ENCODE measurements at places on chromosomes 2 and 18.

- no peak for DNase-seq
These were observed 16.9 kb downstream of the HAT1 start for GRCh38 chr2:171939058-171939742.

- DNase-seq, result no peak
These were observed 31.4 kb downstream of the FAM228A start for GRCh38 chr2:24206242-24206641.

GRCh38 chr2:138373993-138374408 is 127.6 kb upstream of the SPOPL start:
- no peak for DNase-seq

DNA sequence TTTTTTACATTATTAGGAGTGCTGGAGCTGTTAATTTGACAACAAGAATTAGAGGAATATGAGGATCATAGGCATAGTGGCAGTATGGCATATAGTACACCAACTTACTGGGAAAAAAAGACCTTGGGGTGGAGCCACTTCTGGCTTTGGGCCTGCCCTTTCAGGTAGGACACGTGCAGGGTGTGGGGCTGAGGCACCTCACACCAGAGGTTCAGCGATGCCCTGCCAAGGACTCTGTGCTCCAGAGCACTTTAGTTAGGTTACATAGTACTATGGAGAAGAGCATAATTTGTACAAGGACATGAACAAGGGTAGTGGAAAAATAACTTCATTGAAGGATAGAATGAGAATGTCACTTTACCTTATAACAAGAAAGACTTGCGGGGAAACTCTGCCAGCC is 77.1 kb upstream of the CD302 start:
- DNase-seq, result no peak

GRCh38 chr2:197453914-197454398 is 604 bp downstream of the COQ10B start:
- no peak for DNase-seq

GRCh38 chr2:146503366-146503765 is 1341.5 kb upstream of the ACVR2A start:
- DNase-seq, result no peak

- DNase-seq, result no peak
These were observed 50.4 kb upstream of the NXPH2 start for GRCh38 chr2:138830547-138830946.

DNA sequence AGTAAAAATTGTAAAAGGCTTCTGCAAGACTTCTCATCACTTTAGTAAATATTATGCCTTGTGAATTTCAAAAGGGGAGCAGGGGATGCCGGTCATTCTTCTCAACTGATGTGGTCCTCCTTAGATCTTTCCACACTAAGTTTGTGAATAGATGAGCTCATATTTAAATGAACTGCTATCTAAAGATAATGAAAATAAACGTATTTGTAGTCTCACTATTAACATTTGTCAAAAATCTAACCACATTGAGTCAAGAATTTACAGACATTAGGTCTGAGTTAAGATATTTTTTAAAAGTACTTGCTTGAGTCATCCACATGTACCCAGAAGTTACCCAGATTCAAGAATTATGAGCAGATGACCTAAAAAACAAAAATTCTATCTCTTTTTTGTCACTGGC is 6.5 kb downstream of the PRPF40A start:
- no peak for DNase-seq

DNA sequence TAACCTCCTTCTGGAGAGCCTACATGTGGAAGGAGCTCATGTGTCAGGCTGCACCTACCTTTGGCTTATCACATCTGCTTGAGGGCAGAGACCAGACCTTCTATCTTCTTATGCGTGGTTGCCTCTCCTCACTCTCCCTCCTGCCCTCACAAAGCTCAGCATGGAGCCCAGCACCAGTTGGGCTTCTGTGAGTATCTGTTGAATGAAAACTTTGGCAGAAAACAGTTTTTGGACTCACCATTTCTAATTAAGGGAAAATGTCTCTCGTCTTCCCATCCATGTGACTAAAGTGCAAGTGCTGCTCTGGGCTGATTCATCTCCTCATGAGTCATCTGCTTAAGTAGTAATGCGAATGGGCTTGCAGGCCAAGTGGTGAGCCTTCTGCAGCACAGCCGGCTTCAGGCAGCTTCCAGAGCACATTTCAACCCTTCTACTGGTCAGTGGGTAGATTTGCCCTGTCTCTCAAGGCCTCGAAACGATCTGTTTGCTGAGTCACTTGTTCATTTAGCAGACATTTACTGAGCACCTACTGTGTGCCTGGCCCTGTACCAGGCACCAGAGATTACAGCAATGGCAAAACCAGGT is 102.6 kb downstream of the VSNL1 start:
- peak; percentile 46 for DNase-seq

DNA sequence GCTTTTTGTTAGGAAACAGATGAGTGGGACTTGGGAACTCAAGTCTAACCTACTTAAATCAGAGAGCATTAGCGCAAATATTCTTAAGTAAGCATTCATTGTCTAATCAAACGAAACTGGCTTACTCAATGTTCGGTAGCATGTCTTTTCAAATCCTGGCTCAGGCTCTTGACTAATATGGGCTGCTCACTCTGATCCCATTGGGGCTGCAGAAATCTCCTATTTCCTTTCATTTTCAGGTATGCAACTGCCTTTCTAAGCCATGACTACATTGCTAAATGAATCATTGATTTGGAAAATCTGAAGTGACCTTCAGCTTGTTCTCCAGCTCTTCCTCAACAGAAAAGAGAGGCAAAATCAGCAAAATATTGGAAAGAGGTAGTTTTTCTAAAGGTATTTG is 2084.4 kb upstream of the PIK3C3 start:
- no peak for DNase-seq

DNA sequence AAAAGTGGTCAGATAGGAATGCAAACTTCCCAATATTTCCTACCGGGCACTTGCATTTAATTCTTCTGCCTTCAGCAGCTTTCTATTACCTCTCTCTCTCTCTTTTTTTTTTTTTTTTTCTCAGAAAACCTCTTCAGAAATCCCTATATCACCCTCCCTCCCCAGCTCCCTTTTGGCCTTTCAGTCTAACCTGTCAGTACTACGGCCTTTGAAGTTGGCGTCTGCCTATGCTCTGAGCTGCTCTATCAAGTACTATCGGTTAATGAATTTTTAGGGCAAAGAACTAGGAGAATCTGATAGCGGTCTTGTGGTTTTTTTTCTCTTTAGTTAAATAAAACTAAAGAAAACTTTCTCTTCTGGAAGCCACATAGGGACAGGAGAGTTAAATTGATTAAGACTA is 122.4 kb upstream of the MAPRE2 start:
- DNase-seq, result no peak

GRCh38 chr2:215548714-215549113 is 112.8 kb upstream of the FN1 start:
- no peak for DNase-seq

DNA sequence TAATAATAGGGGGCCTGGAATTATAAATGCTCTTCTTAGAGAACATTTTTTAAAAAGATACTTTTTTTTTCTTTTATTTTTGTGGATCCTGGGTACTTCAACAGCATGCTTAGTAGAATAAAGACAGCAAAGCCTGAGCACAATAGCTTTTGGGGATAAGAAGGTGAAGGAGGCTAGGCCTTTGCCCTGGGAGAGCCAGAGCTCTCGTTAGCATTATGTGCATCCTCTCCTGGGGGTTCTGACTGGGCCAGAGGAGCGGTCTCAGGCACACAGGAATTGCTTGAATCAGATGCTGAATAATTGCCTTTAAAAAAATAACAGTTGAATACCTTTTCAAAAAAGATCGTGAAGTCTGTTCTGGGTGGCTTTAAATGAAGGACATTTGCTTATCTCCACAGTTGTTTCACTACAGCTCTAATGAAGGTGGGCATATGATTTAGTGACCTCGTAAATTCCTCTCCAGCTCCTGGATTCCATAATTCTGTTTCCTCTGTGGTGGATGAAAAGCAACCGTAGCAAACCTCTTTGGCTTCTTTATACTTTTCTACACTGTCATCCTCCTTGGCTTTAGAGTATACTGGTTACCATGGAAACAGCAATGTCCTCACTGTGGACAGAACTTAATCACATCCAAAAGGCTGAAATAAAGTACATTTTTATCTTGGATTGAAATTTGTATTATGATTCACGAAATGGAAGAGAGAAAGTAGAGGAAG is 133.8 kb downstream of the MAIP1 start:
- no peak for DNase-seq

DNA sequence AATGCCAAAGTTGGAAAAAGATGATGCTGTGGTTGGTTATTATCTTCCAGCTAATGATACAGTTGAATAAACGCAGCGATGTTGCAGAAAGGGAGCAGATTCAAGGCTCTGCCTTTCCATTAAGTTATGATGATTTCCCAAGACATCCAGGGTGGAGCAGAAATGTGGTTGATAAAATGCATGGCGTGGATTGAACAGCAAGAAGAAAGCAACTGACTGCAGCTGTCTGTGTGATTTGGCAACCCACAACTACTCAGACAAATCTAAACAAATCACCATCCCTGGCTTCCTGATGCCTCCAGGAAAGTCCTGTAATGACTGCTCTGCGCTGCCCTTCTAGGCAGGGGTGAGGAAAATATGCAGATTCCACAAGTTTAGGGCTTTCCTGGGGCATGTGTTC is 166.3 kb downstream of the NRP2 start:
- DNase-seq, result no peak

- DNase-seq, result no peak
These were observed 91.1 kb upstream of the EPC2 start for GRCh38 chr2:148553332-148553887.

GRCh38 chr2:225207471-225207870 is 165.2 kb upstream of the DOCK10 start:
- DNase-seq, result no peak

DNA sequence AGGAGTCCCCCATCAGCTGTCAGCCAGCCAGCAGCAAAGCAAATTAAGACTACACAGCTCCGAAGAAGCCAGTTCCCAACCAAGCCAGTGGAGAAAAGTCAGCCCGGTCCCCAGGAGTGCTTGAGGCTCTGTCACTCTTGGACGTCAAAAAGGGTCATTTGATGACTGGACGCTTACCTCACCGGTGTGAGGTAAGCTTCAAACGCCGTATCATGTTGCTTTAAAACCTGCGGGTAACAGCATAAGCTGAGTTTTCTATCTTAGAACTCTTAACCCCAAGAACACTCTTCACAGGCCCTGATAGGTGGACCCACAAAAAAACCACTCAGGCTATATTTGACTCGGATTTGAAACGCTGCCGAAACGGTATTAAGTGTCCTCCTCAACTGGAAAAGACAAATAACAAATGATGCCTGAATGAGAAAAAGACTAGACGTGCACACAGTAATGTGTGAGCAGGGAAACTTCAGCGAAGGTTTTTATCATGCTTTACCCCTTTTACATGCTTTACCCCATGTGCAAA is 682 bp upstream of the LNPK start:
- DNase-seq, result no peak

GRCh38 chr18:42114310-42114943 is 159.4 kb downstream of the PIK3C3 start:
- peak; percentile 17 for DNase-seq

DNA sequence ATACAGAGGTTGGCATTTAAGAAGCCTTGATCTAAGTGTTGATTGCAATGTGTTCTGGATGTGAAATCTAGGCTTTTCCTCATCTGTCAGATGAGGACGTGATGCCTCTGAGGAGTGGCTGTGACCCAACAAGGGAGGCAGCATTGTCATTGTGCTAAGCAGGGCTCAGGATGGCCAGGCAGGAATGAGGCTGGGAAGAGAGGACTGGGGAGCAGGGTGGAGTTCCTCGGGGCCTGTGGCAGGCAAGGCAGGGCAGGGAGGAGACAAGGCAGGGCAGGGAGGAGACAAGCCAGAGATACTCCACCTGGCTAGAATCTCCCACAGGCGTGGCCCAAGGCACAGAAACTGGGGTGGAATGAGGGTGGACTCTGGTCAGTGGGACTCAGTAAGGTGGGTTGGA is 116.6 kb downstream of the RPIA start:
- DNase-seq, result no peak

DNA sequence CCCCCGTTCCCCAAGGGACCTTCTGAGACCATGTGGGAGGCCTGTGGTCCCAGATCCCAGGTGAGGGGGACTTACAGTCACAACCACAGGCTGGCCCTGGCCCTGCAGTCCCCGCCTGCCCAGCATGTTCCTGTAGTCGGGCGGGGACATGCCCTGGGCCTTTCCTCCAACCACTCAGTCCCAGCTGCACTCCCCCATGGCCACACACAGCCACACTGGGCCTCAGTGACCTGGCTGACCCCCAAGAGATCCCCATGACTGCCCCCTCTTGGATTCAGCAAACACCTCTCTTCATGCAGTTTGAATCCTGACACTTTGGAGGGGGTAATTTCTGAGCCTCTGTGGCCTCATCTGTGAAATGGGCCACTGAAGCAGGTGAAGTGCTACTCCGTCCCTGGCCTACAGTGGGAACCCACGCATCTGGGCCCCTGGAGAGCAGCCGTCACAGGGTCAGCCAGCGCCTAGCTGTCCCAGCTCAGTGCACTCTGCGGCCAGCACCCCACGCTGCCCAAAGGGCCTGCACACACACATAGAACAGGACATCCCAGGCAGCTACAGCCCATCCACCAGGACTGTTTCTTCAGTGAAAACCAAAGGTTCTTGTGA is 12.7 kb upstream of the ARHGEF4 start:
- DNase-seq, result no peak

DNA sequence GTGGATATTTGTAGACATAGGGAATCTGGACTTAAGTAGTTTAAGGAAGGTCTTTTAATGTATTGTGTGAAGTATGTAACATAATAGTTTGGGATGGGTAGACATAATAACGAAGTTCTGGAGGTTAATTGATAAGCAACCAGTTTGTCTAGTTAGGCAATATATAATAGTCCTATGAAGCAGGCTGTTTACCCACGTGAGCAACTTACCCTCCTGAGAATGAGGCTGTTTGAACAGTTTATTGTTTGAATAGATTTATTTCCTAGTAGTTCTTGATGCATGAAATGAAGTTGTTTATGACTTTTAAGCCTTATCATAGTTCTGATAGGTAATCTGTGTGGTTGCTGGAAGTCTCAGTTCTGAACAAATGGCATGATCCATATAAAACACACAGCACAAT is 361.5 kb downstream of the GALNT13 start:
- no peak for DNase-seq

DNA sequence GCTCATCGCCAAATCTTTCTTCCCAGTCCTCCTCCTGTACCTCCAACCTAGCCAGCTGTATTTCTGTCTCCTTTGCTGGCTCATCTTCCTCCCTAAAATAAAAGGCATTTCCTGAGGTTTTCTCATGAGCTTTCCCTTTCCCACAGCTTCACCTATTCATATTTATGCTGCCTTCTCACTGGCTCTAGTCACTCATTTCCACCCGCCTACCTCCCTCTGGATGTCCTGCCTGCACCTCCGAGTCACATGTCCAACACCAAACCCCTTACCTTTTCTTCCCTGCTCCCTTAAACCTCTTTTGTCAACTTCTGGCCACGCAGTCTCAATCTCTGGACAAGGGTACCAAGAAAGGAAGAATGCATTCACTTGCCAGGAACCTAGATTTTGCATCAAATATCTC is 2.8 kb downstream of the EIF2AK3 start:
- DNase-seq, result no peak

- DNase-seq, result no peak
These were observed 112.9 kb downstream of the NR4A2 start for GRCh38 chr2:156219491-156220100.

- DNase-seq, result no peak
These were observed 52.0 kb downstream of the TNP1 start for GRCh38 chr2:216807857-216808272.

All from brain pericyte (primary cell).